NCI-H446 (cell line): ENCODE measurements at places on chromosomes 6 and 20.

GRCh38 chr20:63071541-63072181 lies 64.9 kb upstream of the BHLHE23 start:
- DNase-seq: no peak

- no peak for DNase-seq
Measured at GRCh38 chr6:111423055-111423633, 59.9 kb downstream of the REV3L start.

DNA sequence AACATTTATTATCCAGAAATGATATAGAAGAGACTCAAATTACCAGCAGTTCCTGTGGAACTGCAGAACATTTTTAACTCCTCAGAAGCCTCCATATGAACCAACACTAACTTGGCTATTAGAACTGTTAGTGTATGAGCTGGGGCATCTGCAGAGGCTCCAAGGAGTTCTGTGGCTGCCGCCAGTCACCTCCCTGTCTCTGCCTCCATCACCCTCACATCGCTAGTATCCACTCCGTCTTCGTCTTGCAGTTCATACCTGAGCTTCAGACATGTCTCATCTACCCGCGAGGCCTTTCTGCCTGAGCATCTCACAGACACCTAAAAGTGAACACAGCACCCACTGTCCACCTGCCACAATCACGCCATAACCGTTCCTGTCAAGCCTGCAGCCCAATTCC lies 89.5 kb upstream of the CST7 start:
- no peak for DNase-seq

DNA sequence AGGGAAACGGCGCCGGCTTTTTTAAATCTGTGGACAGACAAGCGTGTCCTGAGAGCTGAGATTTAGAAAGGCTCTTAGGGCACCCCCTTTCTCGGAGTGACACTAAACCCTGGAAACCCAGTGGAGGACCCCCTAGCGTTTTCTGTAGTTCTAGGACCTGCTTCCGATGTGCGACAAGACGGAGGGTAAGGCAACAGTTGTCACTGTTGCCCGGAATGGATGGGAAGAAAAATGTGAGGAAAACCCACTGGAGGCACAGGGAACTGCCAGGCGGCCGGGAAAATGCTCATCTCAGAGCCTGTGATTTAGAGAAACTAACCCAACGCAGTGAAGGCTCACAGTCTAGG lies 551 bp upstream of the ATP5F1E start:
- no peak for DNase-seq

DNA sequence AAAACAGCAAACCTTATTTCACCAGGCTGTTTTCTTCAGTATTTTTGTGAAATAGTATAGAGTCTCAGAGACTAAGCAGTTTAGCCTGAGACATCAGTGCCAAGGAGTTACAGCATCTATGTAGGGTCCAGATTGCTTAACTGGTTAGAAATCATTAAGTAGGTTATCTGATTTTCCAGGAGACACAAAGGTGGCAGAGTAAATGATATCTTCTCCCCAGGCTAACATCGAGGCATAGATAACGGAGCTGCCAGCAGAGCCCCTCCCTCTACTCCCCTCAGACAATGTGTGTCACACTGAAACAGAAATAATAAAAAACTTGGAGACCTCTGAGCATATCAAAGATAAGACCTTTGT lies 473.0 kb upstream of the CITED2 start:
- DNase-seq: no peak

GRCh38 chr6:21523652-21524051 lies 69.9 kb upstream of the SOX4 start:
- no peak for DNase-seq

DNA sequence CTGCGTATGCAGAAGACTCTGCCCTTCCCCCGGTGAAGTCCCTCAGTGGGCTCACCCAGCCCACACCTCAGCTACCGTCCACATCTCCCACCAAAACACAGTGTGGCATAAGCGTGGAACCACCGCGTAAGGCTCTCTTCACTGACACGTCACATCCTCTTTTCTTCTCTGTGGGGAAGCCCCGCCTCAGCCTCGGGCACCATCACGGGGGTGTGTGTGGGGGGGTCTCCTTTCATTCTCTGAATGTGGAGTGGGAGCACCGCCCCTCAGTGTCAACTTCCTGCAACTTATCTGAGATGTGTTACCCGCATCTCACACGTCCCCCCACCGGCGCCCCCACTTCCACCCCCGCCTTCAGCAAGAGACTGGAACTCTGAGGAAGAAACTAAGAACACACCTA lies 388.4 kb upstream of the JARID2 start:
- no peak for DNase-seq

- DNase-seq: no peak
Measured at GRCh38 chr6:7687145-7688111, 38.5 kb upstream of the BMP6 start.

- no peak for DNase-seq
Measured at GRCh38 chr6:52566853-52567279, 10.0 kb downstream of the TRAM2 start.

DNA sequence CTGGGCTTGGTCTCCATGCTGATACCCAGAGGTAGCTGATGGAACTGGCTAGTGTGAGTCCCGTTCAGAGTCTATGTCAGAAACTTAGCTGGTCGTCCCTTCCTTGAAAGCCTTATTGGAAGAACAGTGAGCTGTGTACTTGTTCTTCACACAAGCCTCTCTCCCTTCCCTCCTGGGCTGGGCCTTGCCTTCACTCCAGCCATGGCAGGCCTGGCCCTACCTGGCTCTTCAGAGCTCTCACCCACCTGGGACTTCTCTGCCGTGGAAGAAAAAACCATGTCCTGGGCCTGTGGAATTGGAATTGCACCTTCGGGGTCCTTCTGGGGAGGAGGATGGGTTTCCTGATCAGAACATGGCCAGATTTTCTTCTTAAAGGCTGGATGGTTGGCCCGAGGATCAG lies 20.3 kb upstream of the ZNF831 start:
- no peak for DNase-seq

DNA sequence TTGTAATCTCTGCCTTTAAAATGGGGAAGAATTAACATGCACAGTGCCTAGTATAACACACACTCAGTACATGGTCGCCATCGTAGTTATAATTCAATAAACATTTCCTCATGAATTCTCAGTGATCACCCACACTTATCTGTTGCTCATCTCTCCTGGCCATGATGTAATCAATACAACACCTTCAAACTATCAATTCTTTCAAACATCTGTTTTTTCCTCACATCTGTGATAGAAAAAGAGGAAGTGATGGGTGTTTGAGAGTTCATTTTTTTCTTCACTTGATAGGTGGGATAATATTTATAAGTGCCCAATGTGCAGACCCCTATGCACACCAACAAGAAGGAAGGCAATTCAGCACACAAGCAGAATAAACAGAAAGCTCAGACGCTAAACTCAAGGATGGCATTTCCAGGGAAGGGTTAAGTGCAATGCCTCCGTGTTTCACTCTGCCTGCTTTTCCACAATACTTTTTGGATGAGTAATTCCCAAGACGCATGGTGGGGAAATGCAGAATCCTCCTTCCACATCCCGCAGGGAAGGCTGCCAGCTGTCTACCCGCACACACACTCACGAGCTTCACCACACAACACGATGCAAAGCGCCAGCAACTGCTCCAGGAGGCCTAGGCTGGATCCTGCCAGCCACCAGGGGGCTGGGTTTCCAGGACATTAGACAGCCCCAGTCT lies 100.3 kb downstream of the GMPR start:
- peak; percentile 57 for DNase-seq

DNA sequence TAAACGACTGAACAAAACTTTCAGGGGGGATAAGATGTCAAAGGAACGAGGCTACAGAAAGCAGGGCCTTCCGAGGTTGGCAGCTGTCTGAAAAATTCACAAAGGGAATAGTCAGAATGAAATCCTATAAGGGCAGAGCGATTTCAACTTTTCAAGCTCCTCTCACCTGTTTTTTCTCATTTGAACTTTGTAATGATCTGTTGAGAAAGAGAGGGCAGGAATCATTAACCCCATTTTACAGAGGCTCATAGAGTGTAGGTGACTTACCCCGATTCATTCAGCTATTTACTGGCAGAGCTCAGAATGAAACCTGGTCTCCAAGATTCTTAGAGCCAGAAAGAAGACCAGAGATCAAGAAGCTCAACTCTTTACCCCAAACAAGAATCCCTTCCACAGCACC lies 266.1 kb upstream of the ARID1B start:
- no peak for DNase-seq

DNA sequence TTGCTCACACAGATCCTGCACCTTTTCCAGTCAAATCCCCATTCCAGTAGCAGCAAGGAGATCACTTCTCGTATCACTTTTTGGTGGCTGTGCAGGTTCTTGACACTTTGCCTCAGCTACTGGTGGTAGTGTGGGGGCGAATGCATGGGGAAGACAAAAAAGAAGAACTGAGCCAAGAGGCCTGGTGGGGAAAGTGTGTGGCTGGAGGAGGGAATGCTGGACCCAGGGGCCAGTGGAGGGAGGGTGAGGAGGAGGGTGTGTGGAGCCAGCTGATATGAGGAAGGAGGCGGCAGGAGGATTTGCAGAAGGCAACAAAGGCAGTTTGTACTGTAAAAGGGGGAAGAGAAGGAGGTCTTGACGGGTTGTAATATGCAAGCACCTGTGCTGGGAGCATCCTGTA lies 15.7 kb upstream of the HLA-C start:
- DNase-seq: no peak

GRCh38 chr6:33380272-33380981 lies 11.2 kb upstream of the KIFC1 start:
- no peak for DNase-seq

GRCh38 chr6:168941036-168941435 lies 312.6 kb downstream of the THBS2 start:
- no peak for DNase-seq

- DNase-seq: peak; percentile 4
Measured at GRCh38 chr6:143601504-143601903, 76.3 kb upstream of the PHACTR2 start.

DNA sequence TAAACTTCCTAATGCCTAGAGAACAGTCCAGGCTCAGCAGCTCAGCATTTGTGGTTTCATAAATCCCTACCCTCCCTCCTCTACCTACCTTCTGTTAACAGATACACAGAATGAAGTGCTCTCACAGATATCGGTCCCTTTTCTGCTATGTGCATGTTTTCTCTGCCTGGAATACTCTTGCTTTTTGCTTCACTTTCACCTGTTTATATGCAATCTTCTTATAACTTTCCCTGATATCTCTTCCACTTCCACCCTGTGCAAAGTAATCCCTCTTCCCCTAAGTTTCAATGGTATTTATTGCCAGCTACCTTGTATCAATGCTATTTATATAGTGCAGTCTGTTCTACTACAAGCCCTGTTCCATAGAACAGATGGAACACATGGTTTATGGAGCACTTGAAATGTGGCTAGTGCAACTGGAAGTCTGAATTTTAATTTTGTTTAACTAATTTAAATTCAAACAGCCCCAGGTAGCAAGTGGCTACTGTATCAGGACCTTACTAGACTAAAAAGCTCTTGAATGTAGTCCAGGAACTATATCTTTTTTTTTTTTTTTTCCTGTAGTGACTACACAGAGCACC lies 3.1 kb upstream of the TAB2 start:
- no peak for DNase-seq

- DNase-seq: no peak
Measured at GRCh38 chr6:35240838-35241801, 18.4 kb upstream of the ZNF76 start.

DNA sequence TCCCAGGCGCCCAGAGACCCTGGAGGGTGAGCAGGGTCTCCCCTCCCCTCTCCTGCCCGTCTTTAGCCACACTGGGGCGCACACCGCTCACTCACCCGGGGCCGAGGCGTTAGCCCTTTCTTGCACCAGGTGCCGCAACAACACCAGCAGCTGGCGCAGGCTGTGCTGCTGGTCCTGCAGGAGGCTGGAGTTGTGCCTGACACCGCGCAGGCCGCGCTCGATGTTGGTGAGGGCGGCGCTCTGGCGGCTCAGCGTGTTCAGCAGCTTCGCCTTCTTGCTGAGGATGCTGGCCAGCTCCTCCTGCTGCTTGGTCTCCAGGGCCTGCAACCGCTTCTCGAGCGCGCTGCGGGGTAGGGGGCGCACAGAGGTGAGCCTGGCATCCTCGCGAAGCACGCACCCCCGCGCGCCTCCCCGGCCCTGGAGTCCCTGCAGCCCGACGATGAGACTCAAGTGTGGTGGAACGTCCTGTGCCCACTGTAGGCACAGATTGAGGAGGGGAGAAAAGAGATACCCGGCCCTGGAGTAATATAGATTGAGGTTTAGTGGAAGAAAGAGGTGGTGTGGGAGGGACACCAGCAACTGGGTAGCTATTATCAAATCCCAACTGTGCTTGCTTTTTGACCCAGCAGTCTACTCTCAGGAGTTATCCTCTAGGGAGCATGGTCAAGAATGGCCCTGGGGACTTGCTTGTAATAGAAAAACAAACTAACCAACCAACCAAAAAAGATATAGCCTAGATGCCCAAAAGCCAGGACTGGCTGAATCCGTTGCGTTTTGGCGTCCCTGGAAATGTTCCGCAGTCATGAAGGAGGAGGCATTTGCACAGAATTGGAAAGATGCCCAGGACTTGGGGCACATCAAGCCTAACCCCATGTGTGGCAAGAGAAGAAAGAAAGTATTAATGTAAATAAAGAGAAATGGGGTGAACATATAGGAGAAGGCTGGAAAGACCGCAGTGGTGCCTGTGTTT lies 30.9 kb downstream of the ANGPT4 start:
- no peak for DNase-seq
